Activated T-helper 1 cell treated with Interleukin-2 at 50 U/mL for 16 hours (primary cell): ENCODE measurements at places on chromosomes 2 and 18.

DNA sequence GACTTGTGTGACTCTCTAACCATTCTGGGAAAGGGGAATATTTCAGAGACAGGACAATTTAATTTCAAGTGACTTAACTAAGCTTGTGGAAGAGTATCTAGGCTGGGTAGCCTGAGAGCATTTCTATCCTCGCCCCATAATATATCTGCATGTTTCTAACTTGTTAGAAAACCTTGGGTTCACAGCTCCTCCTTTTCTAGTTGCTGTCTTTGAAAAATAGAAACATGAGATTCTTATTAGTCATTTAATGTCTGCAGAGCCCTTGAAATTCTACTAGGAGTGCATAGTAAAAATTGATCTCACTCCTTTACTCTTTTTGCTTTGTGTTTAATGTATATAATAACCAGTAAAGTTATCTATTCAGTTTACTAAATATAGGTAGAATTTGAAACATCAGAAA, 22.4 kb downstream of the CTLA4 start:
- no peak for DNase-seq

DNA sequence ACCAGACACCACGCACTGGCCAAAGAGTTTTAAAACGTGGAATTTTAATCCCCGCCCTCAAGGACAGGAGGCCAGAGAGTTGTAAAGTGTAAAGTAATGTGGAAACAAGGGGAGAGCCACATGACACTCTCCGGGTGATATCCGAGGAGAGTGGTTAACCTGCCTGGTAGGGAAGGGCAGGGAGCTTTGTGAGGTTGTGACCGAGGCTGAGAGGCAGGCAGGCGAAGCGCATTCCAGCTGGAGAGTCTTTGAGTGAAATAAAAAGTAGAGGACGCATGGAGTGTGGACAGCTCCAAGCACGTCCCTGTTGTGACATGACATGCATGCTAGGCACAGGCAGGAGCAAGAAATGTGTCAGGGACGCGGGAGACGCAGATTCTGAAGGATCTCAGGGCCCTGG, 539.5 kb downstream of the RNF144A start:
- DNase-seq, result no peak

- no peak for DNase-seq
These were observed 182.1 kb downstream of the KCNH7 start for GRCh38 chr2:162656516-162656915.

- DNase-seq, result no peak
These were observed 105.7 kb downstream of the USP40 start for GRCh38 chr2:233460726-233461441.

DNA sequence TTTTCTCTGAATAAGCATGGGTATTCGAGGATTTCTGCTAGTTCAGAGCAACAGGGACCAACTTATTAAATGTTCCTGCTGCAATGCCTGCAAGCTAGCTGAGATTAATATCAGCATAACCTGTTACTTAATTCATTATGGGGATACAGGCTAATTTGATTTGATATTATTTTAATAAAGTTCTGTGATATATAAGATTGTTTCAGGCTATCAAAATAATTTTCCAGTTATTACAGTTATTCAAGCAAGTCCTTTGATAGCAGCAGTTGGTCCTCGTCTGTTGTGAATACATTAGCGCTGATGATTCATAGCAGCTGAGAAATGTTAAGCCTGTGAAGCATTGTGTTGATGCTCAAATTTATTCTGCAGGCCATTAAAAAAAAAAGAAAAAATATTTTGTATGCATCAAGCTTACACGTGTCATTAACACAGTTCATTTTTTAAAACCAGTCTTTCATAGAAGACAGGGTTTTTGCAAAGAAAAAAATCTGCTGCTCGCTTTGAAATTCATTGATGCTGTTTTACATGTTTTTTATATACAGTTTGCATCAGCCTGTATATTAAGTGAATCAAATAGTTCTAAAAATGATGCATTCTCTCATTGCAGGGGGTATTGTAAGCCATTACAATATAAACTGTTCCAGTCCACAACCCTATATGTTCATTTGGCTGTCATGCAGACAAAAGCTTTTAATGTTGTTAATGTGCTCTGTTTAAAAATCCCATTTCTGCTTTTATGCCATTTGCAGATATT, 482.5 kb downstream of the BCL11A start:
- DNase-seq, result no peak

DNA sequence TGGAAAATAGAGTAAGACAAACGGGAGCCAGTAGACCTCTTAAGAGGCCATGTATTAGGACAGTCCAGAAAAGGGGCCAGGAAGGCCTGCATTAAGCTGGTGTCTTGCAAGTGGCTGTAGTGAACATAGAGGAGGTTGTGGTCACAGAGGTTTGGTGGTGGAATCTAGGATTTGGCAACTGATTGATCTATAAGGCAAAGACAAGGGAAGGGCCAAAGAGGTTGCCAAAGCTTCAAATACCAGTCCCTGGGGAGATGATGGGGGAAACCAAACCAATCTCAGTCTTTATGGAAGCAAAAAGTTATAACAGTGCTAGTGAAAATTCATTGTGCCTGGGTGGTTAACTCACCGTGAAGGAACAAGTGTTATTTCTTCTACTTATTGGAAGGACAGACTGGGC, 28.7 kb upstream of the RTN4 start:
- no peak for DNase-seq

DNA sequence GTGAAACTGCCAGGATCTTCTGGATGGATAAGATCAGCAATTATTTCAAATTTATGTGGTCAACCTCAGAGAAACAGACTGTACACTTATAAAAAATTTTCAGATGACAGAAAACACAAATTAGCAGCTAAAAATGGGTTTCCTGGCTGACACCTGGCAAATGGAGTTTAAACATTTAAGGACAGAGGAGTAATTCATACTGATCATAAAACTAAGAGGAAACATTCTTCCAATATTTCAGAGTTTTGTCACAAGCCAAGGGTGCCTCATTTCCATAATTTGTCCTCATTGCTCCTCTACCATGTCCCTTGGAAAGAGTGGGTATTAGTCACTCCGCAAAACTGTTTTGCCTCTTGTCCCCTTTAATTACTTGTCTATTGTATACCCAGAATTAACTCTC, 70.2 kb downstream of the TMEFF2 start:
- DNase-seq, result no peak

GRCh38 chr2:10072656-10073480, 7.3 kb downstream of the CYS1 start:
- DNase-seq, result peak; percentile 51

DNA sequence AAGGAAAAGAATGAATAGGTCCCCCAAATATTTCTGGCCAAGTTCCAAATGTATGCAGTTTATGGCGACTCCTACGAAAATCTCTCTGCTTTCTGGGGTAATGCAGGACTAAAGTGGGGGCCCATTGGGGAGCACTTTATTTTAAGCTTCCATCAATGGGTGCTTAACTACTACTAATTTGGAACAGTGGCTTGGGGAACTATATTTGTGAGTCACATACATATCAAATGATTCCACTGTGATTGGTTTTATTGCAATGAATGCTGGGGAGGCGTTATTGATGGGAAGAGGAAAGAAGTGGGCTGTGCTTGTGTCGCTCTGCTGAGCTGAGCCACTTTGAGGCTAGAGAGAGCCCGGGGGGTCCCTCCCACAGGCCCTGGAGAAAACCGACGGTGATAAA, 560.4 kb upstream of the SALL3 start:
- no peak for DNase-seq

DNA sequence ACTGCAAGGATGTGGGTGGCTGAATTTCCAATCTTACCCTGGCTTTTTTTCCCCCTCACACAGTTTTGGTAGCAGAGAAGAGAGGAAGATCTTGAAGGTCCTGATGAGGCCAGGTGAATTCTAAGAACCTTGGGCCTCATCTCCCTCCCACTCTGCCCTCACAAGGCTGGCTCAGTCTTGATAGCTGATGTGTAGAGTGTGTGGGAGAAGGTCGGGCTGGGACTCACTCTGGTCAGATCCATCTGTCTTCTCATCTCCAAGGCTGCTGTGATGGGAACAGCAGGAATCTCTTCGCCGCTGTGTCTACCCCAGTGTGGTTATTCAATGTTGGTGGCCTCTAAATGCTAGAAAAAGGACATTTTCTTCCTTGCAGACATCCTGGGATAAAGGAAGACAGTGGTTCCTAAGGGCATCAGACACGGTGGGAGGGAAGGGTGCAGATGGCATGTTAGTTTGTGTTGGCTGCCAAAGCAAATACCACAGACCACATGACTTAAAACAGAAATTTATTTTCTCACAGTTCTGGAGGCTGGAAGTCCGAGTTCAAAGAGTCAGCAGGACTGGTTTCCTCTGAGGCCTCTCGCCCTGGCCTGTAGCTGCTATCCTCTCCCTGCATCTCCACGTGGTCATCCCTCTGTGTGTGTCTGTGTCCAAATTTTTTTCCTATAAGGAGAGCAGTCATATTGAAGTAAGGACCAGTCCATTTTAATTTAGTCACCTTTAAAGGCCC, 37.6 kb upstream of the MGAT4A start:
- no peak for DNase-seq

GRCh38 chr2:20438334-20439192, 8.3 kb upstream of the RHOB start:
- no peak for DNase-seq

DNA sequence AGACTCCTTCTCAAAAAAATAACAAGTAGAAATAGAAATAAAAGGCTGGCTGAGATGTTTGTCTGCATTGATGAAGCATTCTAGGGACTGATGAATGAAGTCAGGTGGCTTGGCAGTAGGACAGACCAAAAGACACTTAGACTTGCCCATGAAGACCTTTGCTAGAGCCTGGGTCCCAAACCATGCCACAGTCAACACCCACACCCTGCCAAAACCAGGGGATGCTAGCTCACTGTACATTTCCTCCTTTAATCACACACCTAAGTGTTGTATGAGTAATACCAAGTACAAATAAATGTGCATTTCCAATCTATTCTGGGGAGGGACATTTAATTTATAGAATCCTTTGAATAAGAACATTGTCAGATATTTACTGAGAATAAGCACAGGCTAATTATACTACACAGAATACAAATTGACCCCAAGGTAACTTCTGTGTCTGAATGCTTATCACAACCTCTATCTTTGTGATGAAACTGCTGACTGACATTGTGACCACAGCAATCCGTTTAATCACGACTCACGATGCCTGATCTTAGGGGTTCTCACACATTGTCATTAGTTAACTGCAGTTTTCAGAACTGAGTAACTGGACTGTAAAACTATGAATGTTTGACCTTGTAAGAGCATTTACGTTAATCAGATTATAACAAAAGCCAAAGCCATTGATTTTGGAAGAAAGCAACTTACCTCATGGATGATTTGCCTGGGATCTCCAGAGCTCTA, 10.5 kb upstream of the NOL10 start:
- no peak for DNase-seq

- no peak for DNase-seq
These were observed 329.1 kb downstream of the SETBP1 start for GRCh38 chr18:45009756-45010155.

- DNase-seq, result no peak
These were observed 222.4 kb downstream of the SRBD1 start for GRCh38 chr2:45388541-45389100.

- DNase-seq, result no peak
These were observed 629.6 kb downstream of the ARHGAP15 start for GRCh38 chr2:143758629-143759330.

- no peak for DNase-seq
These were observed 204.1 kb upstream of the SRD5A2 start for GRCh38 chr2:31784868-31785267.

- no peak for DNase-seq
These were observed 20.3 kb downstream of the TUBB6 start for GRCh38 chr18:12328179-12328823.

- DNase-seq, result no peak
These were observed 63.7 kb upstream of the TANC1 start for GRCh38 chr2:158904627-158905177.

DNA sequence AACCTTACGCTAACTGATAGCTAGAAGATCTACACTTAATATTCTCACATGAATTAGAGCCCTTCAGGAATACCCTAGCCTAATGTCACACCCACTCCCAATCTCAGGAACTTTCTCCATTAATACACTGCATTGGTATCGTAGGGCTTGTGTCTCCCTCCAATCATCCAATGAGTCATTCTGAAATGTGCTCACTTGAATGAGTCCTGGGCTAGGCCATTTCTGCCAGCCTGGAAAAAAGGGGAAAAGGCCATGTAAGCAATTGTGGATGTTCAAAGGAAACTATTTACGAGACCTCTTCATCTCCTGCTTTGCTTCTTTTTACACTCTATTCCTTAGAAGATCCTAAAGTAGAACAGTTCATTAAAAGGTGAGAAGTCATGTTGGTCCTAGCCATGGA, 18.8 kb downstream of the ZEB2 start:
- no peak for DNase-seq

DNA sequence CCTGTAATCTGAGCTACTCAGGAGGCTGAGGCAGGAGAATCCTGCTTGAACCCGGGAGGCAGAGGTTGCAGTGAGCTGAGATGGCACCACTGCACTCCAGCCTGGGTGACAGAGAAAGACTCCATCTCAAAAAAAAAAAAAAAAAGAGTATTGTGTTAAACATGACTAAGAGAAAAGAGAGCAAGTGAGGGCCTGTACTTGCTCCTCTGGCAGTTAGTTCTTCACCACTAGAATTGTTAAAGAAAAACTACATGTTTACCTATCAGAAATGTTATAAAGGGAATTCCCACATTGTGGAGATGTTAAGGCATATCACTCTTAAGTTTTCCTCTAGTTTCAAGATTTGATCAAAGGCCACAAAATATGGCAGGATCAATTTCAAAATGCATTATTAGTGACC, 75.4 kb upstream of the LRATD1 start:
- no peak for DNase-seq

DNA sequence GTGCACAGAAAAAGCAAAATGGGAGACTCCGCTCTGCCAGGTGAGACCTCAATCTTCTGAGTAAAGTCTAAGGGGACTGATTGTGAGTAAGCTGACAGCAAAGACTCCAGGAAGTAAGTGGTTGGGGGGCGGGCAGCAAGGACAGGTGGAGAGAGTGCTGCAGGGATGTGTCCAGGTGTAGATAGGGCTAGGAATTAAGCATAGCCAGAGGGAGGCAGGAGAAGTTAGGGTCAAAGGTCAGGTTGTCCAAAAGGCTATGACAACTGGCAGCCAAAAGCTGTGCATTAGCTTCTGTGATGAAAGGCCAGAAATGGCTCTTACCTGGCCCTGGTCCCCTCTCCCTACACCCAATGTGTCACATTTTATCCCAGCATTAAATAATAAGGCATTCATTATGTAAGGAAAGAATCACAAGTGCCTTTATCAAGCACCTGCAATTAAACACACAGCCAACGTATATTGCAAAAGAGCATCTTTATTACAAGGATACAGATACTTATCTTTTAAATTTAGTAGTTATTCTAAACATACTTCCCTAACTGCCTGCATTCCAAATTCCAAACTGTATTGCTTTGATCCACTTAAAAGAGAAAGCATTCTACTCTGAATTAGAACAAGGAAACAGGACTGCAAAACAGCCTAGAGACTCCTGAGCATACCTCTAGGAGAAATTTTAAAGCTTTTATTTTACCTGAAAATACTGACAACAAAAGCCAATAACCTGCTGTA, 247.9 kb downstream of the IRS1 start:
- no peak for DNase-seq

- no peak for DNase-seq
These were observed 812.7 kb upstream of the NRXN1 start for GRCh38 chr2:51844596-51844995.

- no peak for DNase-seq
These were observed 462.1 kb upstream of the ID2 start for GRCh38 chr2:8219631-8220355.

- DNase-seq, result no peak
These were observed 838.8 kb downstream of the SLC4A3 start for GRCh38 chr2:220466251-220466691.
